ENCODE measurements at places on chromosomes 7 and 10. TPM values are rescaled to one million over a fixed set of nuclear protein-coding genes. Genes with fewer than 3 reads are reported as not detected.
A peak's percentile ranks its signal among the peaks of the same experiment; 100 is the strongest.

DNA sequence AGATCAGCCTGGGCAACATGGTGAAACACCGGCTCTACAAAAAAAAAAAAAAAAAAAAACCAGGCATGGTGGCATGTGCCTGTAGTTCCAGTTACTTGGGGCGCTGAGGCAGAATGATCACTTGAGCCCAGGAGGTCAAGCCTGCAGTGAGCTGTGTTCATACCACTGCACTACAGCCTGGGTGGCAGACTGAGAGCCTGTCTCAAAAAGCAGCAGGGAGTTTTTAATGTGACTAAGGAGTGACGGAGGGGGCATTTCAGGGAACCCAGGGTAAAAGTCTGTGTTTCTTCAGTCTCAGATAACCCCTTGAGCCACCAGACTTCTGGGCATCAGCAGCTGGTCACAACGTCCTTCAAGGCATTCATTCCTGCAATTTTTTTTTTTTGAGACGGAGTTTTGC lies 2.2 kb upstream of the C10orf95 start:
- no peak overlapping the region for H3K4me3 ChIP-seq
- H3K36me3 ChIP-seq: peaks cover 15% of the 10 kb centered on the region
- no peak for DNase-seq
- H3K4me1 ChIP-seq: peaks cover 37% of the 10 kb centered on the region
- peak overlapping the region; percentile 49 for H3K27ac ChIP-seq
- no peaks in the 10 kb centered on the region for H3K27me3 ChIP-seq

GRCh38 chr7:37493810-37494209 lies 45.1 kb upstream of the ELMO1 start:
- H3K4me1 ChIP-seq: peaks cover 7% of the 10 kb centered on the region
- no peak for DNase-seq
- no peak overlapping the region for H3K27ac ChIP-seq
- no peaks in the 10 kb centered on the region for H3K36me3 ChIP-seq

DNA sequence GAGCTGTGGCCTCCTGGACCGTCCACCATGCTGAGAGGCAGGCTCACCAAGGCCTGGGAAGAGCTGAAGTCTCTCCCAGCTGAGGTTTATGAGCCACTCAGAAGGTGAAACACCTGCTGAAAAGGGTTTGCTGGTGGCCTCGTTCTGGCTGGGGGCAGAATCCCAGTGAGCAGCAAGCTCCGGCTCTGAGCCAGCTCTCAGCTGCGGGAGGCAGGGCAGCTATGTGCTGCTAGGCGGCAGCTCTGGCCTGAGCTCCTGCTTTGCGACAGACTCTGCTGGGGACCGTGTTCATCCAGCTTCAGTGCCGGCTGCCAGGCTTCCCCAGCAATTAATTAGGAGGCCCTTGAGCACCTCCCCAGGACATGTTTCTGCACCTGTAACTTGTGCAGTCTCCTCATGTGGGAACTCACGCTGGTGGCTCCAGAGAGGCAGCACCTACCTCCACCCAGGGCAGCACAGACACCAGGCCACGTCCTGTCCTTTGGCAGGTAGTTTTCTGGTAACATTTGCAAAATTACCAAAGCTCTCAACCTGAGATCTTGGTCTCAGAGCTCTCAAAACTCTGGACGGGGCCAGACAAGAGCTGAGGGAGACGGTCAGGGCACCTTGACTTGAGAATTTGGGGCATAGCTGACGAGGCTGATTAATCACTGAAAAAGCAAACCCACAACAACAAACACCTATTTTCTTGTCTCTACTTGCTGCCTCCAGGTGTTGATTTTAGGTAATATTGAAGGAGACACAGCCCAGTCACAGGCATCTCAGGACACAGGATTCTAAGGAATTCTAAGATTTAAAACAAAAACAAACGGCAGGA lies 185.0 kb downstream of the TCERG1L start:
- H3K4me1 ChIP-seq: no peaks in the 10 kb centered on the region
- no peak for DNase-seq
- no peak overlapping the region for H3K27ac ChIP-seq
- H3K27me3 ChIP-seq: no peaks in the 10 kb centered on the region

Gene SRGN
- 474 TPM for total RNA-seq

Measured in activated CD4-positive, alpha-beta memory T cell treated with anti-CD3 and anti-CD28 coated beads, Interleukin-2, amount 10 ng/mL, durations not matched to agents 7 days and 5 days (primary cell).